ENCODE measurements at places on chromosomes 12 and 14.

GRCh38 chr12:12331244-12331771, 18.7 kb downstream of the MANSC1 start:
- DNase-seq: no peak

- DNase-seq: no peak
Measured at GRCh38 chr12:124352839-124353238, 57.9 kb downstream of the RFLNA start.

GRCh38 chr12:78886719-78887407, 22.3 kb downstream of the SYT1 start:
- DNase-seq: peak; percentile 28

- DNase-seq: no peak
Measured at GRCh38 chr12:57476162-57476992, 3.3 kb downstream of the ARHGAP9 start.

DNA sequence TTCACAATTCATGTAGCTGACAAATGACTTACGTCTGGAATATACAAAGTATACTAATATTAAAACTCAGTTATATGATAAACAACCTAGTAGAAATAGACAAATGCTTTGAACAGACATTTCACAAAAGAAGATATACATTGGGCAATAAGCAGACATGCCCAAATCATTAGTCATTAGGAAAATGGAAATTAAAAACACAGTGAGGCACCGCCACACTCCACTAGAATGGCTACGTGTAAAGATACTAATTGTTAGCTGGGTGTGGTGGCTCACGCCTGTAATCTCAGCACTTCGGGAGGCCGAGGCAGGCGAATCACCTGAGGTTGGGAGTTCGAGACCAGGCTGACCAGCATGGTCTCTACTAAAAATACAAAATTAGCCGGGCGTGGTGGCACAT, 248.9 kb upstream of the TMEM132C start:
- no peak for DNase-seq

- no peak for DNase-seq
Measured at GRCh38 chr14:95500201-95500681, 16.2 kb downstream of the SYNE3 start.

- no peak for DNase-seq
Measured at GRCh38 chr14:82094829-82095345, 561.2 kb upstream of the SEL1L start.

DNA sequence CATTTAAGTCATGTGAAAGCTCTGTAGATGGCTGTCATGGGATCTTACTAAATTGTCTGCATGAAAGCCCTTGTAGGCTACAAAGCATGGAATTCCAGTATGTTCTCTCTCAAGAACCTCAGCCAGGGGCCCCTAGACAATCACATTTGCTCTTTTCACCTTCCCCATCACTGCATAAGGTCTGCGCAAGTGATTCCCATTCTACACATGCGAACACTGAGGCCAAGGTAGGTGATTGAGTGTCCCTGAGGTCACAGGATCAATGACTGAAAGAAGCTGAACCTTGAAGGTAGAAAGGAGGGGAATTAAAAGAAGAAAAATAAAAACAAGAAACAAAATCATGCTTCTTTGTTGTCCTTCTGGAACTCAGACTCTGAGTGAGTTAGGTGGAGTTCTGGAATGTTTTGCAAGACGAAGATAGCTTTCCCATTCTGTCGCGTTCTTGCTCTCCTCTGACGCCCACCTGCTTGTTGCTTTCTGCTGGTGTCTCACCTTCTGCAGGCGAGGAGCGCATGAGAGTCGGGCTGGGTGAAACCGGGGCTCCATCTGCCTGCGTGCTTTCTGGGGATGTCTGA, 79.9 kb downstream of the SPRING1 start:
- DNase-seq: no peak

GRCh38 chr12:106285982-106286381, 16.6 kb upstream of the TCP11L2 start:
- DNase-seq: no peak

- DNase-seq: no peak
Measured at GRCh38 chr14:94738751-94739150, 31.2 kb downstream of the GSC start.

DNA sequence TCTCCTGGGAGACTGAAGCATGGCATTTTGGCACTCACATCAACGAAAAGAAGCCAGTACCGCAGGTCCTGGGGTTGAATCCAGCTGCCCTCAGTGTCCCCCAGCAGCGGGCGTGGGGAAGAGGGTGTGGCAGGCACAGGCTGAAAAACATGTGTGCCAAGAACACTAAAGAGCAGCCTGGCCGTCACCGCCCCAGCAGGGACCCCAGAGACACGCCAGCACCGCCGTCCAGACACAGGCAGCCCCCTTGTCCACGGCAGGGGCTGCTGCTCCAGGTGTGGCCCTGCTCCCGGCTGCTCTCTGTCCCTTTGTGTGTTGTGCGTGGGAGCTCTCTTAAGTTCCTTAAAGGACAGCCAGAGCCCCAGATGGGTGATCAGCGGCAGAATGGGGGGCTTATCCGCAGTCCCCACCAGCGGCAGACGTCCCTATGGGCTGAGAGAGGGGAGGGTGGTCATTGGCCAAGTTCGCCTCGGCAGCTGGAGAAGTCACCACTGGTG, 556 bp downstream of the PHETA1 start:
- DNase-seq: no peak

GRCh38 chr12:104852896-104853295, 105.2 kb downstream of the SLC41A2 start:
- no peak for DNase-seq

DNA sequence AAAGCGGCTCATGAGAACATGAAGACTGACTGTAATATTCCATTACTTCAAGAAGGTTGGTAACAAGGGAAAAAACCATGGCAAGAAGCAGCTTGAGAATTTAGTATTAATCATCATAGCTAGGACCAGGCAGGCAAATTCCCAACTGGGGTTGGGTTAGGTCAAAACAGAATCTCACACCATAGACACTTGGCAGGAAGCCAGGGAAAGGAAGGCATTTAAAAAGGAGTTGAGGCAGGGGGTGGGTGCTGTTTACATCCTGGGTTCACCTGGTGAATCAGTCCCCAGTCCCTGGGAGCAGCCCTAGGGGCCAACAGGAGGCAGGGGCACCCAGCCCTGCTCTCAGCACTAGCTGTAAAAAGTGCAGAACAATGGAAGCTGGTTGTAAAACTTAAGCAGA, 108.6 kb downstream of the EGLN3 start:
- no peak for DNase-seq

DNA sequence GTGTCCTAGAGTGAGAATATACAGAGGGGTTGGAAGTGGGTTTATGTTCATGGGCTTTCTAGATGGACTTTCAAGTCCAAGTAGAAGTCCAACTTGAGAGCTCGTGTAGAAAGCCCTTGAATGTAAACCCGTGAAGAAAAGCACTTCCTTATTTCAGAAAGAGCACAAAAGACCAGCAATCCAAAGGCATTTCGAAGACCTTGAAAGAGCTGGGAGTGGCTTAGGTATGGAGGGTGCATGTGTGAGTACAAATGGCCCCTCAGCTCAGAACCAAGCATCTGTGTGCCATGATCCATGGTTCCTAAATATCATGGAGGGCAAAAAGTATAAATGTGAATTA, 160.7 kb downstream of the ETV6 start:
- no peak for DNase-seq

DNA sequence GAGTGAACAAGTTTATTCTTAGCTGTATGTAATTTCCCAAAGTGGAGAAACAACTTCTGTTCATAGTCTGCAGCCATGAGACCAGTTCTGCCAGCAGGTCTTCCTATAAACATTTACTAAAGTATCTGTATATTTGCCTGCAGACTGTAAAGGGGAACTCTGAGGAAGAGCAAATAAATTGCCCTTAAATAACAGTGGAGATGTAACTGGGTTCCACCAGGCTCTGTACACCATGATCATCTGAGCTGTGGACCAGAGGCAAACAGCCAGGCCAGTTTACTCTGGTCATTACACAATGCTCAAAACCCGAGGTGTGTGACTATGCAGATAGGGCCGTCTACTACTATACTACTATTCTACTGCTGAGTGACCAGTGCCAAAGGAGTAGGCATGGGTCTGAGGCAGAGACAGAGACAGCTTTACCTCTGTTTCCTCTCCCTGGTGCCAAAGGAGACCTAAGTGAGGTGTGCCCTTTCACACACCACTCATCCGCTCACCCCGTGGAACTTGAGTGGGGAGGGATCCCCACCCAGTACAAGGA, 21.1 kb upstream of the CERS5 start:
- DNase-seq: no peak

- peak; percentile 30 for DNase-seq
Measured at GRCh38 chr14:90341784-90342183, 10.0 kb upstream of the NRDE2 start.

GRCh38 chr12:114686773-114687500, 3.0 kb upstream of the TBX3 start:
- no peak for DNase-seq

GRCh38 chr12:71935594-71935993, 3.1 kb upstream of the TPH2 start:
- no peak for DNase-seq

- DNase-seq: peak; percentile 46
Measured at GRCh38 chr12:43336962-43337555, 214.9 kb downstream of the ADAMTS20 start.

GRCh38 chr12:11559626-11560340, 89.7 kb upstream of the ETV6 start:
- no peak for DNase-seq

DNA sequence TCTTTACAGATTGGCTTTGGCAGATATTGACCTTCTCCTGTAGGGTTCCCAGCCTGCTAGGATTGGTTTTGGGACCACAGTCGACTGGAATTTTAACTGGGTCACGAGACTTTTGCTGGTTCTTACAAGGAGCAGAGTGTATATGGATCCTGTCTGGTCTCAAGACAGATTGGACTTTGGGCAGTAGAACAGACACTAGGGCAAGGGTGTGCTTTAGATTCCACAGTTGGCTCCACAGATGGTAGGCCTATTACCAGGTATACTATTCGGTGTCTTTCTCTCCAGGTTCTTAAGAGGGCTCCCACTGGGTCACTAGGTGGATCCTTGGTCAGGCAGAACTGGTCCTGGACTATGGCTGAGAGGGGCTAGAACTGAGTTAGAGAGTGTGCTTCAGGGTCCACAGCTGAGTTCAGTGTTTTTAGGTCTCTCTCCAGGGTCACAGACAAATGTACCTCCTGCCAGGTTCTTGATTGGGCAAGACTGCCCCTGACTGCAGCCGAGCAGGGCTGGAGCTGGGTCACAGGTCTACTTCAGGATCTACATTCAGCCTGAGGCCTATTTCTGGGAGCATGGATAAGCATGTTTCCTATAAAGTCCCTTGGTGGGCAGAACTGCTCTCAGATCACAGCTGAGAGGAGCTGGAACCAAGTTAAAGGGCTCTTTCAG, 460.2 kb downstream of the TMEM117 start:
- DNase-seq: no peak

- no peak for DNase-seq
Measured at GRCh38 chr14:22839159-22839779, 2.9 kb downstream of the MMP14 start.
